Inflammatory macrophage (primary cell): ENCODE measurements at places on chromosomes 13 and 19.

- DNase-seq, result peak; percentile 19
Observed at GRCh38 chr13:77002590-77003190, 10.8 kb downstream of the CLN5 start.

- DNase-seq, result peak; percentile 60
Observed at GRCh38 chr19:42270346-42271044, 1.4 kb downstream of the CIC start.

DNA sequence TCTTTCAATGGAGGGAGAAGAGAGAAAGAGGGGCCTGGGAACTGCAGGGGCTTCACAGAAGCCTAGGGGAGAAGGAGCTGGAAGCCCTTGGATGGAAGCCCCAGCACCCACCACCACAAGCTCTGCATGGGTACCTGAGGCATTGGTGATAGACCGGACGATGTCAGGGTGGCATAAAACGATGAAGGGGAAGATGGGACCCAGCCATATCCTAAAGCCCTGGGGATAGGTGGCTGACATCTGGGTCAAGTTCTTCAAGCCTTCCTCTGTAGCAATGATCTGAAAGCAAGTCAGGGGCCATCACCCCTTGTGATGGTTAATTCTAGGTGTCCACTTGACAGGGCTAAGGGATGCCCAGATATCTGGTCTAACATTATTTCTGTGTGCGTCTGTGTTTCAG lies 11.2 kb upstream of the OR10H5 start:
- DNase-seq, result no peak

DNA sequence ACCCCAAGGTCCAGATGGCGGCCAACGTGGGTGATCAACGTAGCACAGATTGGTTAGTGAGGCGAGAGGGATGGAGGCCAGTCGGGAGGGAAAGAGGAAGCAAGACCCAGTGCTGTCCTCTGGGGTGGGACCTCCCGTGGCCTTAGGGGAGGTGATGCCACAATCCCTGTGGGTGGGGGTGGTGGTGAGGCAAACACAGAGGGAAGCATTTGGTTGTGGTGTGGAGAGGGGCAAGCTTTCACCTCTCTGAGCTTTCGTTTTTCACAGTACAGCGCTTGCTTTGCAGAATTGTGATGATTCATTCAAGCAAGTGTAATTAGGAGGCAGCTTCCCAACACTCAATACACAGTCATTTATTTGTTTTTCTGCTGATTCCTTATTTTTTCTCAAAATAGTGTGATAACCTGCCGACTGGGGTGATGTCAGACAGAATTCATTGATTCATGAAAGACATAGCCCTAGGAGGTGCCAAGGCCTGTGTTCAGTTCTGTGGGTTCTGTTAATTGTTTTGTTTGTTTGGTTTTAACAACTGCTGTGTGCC lies 2.4 kb downstream of the LENG8 start:
- peak; percentile 91 for DNase-seq

DNA sequence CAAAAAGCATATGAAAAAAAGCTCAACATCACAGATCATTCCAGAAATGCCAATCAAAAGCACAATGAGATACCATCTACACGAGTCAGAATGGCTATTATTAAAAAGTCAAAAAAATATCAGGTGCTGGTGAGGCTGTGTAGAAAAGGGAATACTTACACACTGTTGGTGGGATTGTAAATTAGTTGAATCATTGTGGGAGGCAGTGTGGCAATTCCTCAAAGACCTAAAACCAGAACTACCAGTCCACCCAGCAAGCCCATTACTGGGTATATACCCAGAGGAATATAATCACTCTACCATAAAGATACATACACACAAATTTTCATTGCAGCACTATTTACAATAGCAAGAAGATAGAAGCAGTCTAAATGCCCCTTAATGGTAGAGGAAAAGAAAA lies 529.9 kb downstream of the SLITRK1 start:
- no peak for DNase-seq

- peak; percentile 99 for DNase-seq
Observed at GRCh38 chr13:49443704-49444523, at the start of the genes CAB39L and SETDB2. Gene CAB39L, minus strand, starts transcription at chr13:49444064. Its CDS starts 61,154 bp downstream, at chr13:49382910. Gene SETDB2, plus strand, starts transcription at chr13:49444274. Its CDS starts 7,620 bp downstream, at chr13:49451894.

- no peak for DNase-seq
Observed at GRCh38 chr13:84749126-84749525, 866.9 kb upstream of the SLITRK1 start.
